ENCODE measurements at places on chromosomes 13 and 19. TPM values are rescaled to one million over a fixed set of nuclear protein-coding genes. Genes with fewer than 3 reads are reported as not detected.

DNA sequence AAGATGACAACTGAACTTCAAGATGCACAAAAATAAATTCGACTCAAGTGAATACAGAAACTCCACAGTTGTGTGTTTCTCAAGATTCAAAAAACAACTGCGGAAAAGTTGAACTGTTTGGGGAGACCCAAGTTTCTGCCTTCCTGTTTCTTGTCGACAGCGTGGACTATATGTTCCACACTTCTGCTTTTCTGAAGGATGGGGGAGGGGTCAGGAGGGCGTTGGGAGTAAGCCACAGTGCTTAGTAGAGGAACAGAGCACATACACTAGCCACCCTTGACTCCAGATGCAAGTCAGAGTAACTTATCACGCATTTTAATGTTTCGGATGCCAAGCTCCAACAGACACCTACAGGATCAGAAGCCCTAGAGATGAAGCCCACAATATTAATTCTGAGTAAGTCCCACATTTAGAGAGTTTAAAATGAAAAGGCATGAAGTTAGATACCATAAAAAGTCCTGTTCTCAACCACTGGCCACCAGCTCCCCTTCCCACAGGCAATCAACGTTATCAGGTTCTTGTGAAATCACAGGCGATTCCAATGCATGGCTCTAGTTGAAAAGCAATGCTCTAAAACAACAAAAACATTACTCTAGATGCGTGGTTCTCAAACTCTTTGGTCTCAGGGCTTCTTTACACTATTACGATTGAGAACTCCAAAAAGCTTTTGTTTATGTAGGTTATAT is 4.2 kb downstream of the TUBGCP3 start:
- DNase-seq: no peak

- no peak for DNase-seq
Measured at GRCh38 chr19:19459707-19460251, 54.3 kb downstream of the GATAD2A start.

DNA sequence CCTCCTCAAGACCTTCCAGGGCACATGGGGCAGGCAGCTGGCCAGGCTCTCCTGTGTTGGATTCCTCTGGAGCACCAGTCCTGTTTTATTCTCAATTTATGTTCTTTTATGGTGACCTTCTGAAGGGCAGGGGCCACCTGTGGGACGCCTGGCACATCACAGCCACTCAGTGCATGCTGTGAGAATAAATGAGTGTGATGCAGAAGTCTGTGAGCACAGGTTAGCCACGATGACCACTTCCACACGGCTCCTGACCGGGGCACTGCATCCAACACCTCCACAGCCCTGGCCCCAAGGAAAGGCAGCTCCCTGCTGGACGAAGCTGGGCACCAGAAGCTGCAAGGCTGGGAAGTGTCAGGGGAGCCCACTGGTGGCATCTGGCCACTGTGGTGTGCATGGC is 122.8 kb downstream of the CRYL1 start:
- no peak for DNase-seq

DNA sequence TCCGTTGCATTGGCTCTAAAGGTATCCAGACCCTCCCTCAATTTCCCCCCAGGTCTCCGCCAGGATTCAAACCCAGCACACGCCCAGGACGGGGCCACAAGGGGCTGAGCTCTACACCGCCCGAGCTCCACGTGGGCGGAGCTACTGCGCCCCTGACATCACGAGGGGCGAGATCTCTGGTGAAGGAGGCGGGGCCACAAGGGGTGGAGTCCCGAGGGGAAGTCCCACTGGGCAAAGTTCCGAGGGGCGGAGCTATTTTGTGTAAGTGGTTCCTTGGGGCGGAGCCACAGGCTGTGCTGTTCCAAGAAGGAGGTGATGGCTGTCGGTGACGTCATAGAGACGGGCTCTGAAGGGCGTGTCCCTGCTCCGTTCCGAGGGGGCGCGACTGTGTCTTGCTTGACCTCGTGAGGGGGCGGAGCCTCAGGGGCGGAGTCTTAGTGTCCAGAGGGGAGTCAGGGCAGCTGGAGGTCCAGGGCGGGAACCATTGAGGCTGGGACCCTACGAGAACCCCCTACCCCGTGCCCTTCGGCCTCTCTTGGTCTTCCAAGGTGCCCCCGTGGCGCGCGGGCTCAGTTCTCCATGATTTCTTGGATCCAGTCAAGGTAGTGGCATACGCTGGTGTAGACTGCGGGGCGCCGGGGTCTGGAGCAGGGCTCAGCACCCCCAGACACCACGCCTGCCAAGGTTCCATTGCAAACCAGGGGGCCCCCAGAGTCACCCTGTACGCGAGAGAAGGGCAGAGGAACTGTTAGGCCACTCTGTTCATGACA is 1.3 kb upstream of the KLK8 start:
- peak; percentile 74 for DNase-seq

GRCh38 chr19:2782329-2782935 is 641 bp downstream of the SGTA start:
- DNase-seq: no peak

DNA sequence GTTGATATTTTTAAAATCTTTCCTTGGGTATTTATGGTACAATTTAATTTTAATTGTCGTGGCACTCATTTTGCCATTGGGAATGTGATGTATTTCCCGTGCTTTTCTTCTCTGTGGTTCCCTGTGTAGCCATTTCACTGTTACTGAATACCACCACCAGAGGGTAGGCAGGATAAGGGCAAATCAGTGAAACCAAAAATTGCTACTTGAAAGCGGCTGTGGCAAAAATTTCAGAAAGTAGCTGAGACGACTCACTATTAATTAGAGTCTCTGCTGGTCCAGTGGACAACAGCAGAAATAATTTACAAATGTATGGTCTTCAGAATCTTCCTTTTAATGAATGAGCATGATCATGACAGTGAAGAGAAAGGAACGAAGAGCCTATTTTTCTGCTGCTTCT is 34.4 kb upstream of the MIR17HG start:
- peak; percentile 56 for DNase-seq

DNA sequence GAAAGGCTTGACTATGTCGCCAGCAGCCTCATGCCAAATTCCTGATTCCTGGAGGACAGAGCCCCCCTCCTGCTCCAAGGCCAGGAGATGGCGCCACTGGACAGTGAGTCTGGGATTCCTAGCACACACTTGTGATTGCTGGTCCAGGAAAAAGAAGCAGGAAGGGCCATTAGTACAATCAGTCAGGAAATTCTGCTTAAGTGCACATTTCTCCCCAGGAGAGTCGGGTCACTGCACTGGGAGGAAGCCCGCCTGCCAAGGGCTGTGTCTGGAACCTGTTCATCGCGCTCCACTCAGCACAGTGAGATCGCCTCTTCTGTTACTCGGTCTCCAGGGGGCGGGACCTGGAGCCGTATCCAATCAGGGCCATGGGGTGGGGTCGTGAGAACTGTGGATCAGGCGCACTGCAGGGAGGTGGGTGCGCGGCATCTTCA is 65.1 kb downstream of the ZNF823 start:
- peak; percentile 91 for DNase-seq

GRCh38 chr13:53821632-53822031 is 793.0 kb downstream of the OLFM4 start:
- no peak for DNase-seq

DNA sequence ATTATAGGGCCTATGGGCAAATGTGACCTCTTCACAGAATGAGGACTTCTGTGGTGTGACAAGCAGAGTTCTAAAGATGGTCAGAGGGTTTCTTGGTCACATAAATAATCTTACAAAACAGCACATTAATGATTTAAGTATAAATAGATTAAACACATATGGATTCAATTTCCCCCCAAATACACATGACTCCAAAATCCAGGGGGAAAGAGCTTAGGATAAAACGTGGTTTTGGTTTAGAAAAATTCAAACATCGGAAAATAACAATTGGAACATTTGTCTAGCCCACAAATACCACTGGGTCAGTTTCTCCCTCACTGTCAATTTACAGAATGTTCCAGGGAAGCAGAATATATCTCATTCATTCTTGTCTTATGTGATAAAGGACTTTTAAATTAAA is 283.1 kb downstream of the COG6 start:
- no peak for DNase-seq

DNA sequence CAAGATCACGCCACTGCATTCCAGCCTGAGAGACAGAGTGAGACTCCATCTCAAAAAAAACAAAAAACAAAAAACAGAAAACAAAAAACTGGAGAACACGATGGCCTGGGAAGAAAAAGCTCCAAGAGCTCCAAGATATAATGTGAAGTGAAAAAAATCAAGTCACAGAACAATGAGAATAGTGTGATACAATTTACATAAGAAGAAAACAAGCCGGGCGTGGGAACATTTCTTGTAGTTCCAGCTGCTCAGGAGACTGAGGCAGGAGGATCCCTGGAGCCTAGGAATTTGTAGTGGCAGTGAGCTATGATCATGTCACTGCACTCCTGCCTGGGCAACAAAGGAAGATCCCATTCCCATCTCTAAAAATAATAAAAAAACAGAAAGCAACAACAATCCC is 8.5 kb upstream of the LMTK3 start:
- DNase-seq: no peak

GRCh38 chr19:31261603-31262212 is 87.5 kb downstream of the TSHZ3 start:
- no peak for DNase-seq

DNA sequence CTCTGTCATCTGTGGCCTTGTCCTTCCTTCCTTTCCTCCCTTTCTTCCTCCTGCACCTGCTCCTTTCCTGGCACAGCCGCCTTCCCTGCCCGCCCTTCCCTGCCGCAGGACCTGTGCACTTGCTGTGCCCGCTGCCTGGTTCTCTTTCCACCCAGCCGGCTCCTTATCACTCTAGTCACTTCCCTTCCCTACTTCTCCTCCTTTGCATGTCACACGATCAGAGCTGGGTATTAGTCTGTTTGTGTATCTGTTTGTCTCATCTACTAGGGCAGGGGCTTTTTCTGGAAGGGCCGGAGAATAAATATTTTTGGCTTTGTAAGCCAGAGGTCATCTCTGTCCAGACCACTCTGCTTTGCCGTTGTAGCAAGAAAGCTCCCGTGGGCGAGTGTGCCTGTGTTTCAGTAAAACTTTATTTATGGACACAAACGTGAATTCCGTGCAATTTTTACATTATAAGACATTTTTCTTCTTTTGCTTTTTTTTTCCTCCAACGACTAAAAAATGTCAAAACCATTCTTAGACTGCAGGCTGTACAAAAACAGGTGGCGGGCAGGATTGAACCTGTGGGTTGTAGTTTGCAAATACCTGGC is 6.1 kb downstream of the KDM4B start:
- no peak for DNase-seq

Gene PSG6
- total RNA-seq: not detected

Gene SIGLEC8
- total RNA-seq: not detected

Gene EHD2
- total RNA-seq: 3.9 TPM

Gene PIBF1
- total RNA-seq: 23.5 TPM

Gene ZNF560
- total RNA-seq: not detected

Gene NCAN
- 4.8 TPM for total RNA-seq

Gene NUCB1
- total RNA-seq: 158 TPM

All from neural progenitor cell (in vitro differentiated cells).